ENCODE measurements at places on chromosomes 1 and 21. TPM values are rescaled to one million over a fixed set of nuclear protein-coding genes. Genes with fewer than 3 reads are reported as not detected.

SPRR2D gene
- not detected for total RNA-seq

TNFAIP8L2 gene
- not detected for total RNA-seq

MMEL1 gene
- 0.43 TPM for total RNA-seq

CD160 gene
- not detected for total RNA-seq

CCDC17 gene
- total RNA-seq, result 1.0 TPM

OR2M3 gene
- not detected for total RNA-seq

HES3 gene
- total RNA-seq, result 49.7 TPM

PPIAL4G gene
- total RNA-seq, result not detected

RHBDL2 gene
- 0.08 TPM for total RNA-seq

SPRR2G gene
- not detected for total RNA-seq

TAL1 gene
- not detected for total RNA-seq

SERPINC1 gene
- total RNA-seq, result not detected

AMY1B gene
- not detected for total RNA-seq

TFAP2E gene
- 1.4 TPM for total RNA-seq

ZNF672 gene
- 26.3 TPM for total RNA-seq

TFF3 gene
- total RNA-seq, result not detected

KISS1 gene
- not detected for total RNA-seq

KRTAP7-1 gene
- not detected for total RNA-seq

MCOLN3 gene
- total RNA-seq, result 7.2 TPM

SLC1A7 gene
- not detected for total RNA-seq

RGSL1 gene
- total RNA-seq, result not detected

LAX1 gene
- total RNA-seq, result not detected

TDRD5 gene
- 1.4 TPM for total RNA-seq

RGL1 gene
- total RNA-seq, result 2.1 TPM

WNT9A gene
- total RNA-seq, result 2.0 TPM

EPHB2 gene
- total RNA-seq, result 19.2 TPM

GRIK3 gene
- total RNA-seq, result 2.9 TPM

HSD11B1 gene
- total RNA-seq, result not detected

LRRC39 gene
- not detected for total RNA-seq

RBM11 gene
- 8.3 TPM for total RNA-seq

GPR37L1 gene
- not detected for total RNA-seq

NFASC gene
- total RNA-seq, result 11.7 TPM

KRTAP19-2 gene
- total RNA-seq, result not detected

BTBD8 gene
- 4.1 TPM for total RNA-seq

S100B gene
- 1.5 TPM for total RNA-seq

Measured in GM23338 (cell line).